Bone marrow (tissue), 2 donors: ENCODE measurements at places on chromosomes 1 and 21.

DNA sequence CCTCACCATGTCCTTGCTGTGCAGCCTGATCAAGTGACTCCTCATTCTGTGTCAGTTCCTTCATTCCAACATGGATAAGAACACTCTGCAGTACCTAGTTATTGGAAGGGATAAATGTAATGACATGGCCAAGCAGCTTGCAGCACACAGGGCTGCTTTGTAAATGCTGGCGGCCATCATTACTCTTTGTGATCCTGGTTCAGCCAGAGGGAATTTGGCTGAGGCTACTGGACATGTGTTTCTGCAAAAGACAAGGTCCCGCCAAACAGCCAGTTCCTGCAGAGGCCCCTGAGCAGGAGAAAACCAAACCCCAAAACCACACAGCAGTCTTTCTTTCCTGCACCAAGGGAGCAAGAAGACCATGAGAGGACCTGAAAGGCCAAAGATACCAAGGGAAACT is 495.8 kb downstream of the AJAP1 start:
- no peak for DNase-seq

DNA sequence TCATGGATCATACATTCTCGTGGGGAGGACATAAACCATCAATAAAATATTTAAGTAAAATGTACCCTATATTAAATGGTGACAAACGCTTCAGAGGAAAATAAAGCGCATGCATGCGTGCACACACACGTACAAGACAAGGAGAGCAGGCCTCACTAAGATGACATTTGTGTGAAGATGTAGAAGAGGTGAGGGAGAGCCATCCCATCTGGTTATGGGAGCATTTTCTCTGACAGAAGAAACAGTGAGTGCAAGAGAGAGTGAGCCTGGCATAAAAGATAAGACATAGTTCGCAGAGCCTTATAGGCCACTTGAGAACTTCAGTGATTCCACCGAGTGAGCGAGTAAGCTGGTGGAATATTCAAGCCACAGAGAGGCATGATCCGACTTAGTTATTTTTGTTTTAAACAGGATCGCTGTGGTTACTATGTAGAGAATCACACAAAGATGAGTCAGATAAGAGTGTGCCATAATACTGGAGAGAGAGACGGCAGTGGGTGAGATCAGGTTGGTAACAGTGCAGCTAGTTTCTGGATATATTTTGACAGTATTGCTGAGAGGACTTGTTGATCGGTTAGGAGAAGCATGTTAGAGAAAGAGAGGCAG is 624.2 kb downstream of the PLPP3 start:
- no peak for DNase-seq

DNA sequence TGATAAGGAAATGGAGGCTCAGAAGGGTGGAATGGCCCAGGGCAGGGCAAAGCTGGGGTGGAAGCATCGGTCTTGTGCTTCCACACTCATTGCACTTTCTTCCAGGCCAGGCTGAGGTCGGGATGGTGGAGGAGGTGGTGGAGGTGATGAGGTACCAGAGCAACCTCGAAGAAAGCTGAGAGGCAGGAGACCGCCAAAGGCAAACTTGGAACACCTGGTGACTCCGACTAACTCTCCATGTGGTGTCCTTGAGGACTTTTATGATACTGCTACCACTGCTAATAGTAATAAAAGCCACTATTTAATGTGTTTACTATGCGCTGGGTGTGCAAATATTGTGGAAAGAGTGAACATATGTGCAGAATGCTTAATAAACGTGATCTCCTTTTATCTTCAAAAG is 16.9 kb upstream of the BTG2 start:
- no peak for DNase-seq

DNA sequence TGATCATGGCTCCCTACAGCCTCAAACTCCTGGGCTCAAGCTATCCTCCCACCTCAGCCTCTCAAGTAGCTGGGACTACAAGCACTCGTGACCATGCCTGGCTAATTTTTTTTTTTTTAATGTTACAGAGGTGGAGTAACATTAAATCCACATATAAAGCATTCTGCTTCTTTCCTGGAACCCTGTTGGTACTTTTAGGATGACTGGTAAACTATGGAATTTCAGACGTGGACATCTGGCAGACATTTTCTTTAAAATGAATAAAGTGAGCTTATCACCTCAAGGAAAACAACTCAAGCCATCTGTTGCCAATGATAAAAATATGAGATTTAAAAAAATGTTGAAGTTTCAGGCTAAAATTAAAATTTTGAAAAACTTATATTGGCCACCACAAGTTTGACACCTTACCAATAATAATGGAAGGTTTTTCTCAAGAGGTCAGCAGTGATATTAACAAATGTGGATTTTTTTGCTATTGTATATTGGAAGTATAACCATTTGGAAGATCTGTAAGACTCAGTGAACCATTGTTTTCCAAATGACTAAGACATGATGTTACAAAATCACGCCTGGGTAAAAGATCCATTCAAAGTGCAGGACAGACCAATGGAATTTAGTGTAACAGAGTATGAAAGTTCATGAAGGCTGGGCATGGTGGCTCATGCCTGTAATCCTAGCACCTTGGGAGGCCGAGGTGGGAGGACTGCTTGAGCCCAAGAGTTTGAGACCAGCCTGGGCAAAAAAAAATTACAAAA is 52.7 kb upstream of the EIF4G3 start:
- DNase-seq = no peak

DNA sequence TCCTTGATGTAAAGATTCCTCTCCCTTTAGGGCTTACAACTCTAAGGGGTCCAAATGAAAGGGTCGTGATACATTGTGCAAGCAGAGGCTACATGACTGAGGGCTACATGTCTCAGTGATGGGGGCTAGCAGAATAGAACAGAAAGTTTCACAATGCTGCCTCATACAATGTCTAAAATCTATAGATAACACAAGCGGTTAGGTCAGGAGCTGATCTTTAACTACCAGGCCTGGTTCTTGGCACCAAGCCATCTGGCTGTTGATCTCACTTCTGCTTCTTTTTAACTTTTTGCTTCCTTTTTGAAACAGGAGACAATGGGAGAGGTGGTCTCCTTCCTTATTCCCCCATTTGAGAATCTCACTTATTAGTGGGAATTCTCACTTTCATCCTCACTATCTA is 710.2 kb downstream of the AMY1C start:
- DNase-seq = no peak
